ENCODE measurements at places on chromosomes 5 and 9.

- DNase-seq: no peak
These were observed 135.1 kb downstream of the RPS23 start for GRCh38 chr5:82142928-82143577.

DNA sequence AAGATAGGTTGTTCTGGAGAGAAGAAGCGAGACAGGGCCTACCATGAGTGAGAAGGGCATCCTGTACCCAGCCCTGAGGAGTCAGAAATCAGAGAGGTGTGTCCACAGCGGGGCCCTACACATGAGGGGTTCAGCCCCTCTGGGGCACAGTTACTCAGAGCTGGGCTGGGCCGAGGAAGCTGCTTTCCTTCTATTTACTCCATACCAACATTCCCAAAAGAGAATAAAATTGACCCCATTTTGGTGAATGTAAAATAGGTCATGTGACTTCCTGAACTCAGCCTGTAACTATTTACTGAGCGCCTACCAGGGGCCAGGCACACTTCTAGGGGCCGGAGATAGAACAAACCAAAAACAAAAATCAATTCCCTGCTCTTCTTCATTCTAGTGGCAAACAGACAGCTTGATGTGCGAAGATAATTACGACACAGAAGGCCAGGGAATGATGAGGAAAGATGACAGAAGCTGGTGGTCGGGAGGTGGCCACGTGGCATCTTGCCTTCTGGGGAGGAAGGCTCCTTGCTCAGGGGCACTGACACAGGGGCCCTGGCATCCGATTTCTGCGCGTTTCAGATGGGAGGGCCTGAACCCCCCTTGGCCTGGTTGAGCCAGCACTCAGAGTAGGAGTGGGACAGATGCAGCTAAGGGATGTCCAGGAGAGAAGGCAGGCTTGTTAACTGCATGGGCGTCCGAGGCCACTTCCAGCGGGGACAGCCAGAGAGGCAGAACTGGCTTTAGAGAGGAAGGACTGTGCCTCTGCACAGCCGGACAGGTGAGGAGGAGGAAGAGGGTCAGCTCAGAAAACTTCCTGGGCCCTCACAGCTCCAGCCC lies 121.8 kb downstream of the NSG2 start:
- no peak for DNase-seq

DNA sequence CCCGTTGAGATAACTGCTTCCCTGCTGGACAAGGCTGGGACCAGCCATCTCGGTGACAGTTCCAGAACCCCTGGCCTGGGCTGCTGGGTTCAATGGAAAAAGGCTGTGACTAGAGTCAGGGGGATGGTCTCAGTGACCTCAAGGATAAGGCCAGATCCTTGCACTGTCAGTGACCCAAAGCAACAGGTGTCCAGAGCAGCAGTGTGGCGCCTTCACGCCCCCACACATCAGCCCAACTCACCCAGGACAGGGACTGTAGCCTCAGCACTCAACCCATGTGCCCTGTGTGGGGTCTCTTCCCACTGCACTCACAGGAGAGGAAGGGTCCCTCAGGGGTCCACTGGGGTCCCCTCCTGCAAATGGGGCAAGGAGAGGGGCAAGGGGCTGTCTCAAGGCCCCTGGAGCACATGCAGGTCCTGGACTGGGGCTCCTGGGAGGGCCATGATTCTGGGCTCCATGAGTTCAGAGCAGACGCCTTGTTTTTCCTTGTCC lies 698 bp upstream of the LCN2 start:
- DNase-seq: no peak

DNA sequence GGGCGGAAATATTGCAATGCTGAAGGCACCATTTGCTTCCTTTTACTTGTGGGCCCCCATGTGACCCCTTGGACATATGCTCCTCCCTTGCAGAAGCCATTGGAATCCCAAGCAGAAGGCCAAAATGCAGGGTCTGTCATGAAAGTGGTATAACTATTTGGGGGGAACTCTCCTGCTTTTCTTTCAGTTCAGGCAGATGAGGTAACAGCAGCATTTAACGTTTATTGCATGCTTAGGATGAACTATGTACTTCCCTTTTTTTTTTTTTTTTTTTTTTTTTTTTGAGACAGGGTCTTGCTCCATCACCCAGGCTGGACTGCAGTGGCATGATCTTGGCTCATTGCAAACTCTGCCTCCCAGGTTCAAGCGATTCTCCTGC lies 7.8 kb downstream of the FOXI1 start:
- no peak for DNase-seq

GRCh38 chr5:57719216-57719615 lies 236.6 kb upstream of the ACTBL2 start:
- no peak for DNase-seq

GRCh38 chr5:132059696-132060500 lies 557 bp upstream of the IL3 start:
- DNase-seq: no peak

All from activated effector memory CD4-positive, alpha-beta T cell treated with Interleukin-2 at 50 U/mL for 16 hours (primary cell).